ENCODE measurements at places on chromosomes 4 and X. TPM values are rescaled to one million over a fixed set of nuclear protein-coding genes. Genes with fewer than 3 reads are reported as not detected.

GRCh38 chrX:9434051-9434550 is 30.8 kb upstream of the TBL1X start:
- H3K4me3 ChIP-seq = no peak overlapping the region
- no peaks in the 10 kb centered on the region for H3K36me3 ChIP-seq
- H3K27ac ChIP-seq = no peak overlapping the region

- H3K4me3 ChIP-seq = no peak overlapping the region
- H3K36me3 ChIP-seq = no peaks in the 10 kb centered on the region
- no peaks in the 10 kb centered on the region for H3K4me1 ChIP-seq
- peaks cover 3% of the 10 kb centered on the region for H3K27me3 ChIP-seq
- DNase-seq = no peak
- H3K27ac ChIP-seq = no peak overlapping the region
Observed at GRCh38 chr4:18039113-18039512, 17.6 kb upstream of the LCORL start.

DNA sequence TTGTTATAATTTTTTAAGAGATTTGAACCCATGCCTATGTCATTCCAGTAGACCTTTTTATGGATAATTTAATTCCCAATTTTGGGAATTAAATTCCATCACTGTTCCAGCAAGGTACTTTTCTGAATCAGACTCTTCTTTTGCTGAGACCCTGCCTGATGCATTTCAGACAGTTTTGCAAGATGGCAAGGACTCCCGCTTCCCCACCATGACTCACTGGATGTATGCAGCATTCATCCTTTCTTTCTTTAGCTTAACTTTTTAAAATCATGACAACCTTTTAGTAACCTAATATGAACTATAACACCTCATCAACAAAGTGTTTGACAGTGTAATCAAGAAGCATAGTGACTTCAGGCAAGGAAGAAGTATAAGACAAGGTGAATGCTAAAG is 178.1 kb upstream of the LEF1 start:
- no peak overlapping the region for H3K4me3 ChIP-seq
- no peaks in the 10 kb centered on the region for H3K27me3 ChIP-seq
- H3K4me1 ChIP-seq = no peaks in the 10 kb centered on the region
- no peak overlapping the region for H3K27ac ChIP-seq

- H3K4me3 ChIP-seq = no peak overlapping the region
- H3K36me3 ChIP-seq = no peaks in the 10 kb centered on the region
- H3K27ac ChIP-seq = no peak overlapping the region
- H3K27me3 ChIP-seq = no peaks in the 10 kb centered on the region
- H3K4me1 ChIP-seq = no peaks in the 10 kb centered on the region
Observed at GRCh38 chr4:142901166-142901662, 55.1 kb upstream of the INPP4B start.

DNA sequence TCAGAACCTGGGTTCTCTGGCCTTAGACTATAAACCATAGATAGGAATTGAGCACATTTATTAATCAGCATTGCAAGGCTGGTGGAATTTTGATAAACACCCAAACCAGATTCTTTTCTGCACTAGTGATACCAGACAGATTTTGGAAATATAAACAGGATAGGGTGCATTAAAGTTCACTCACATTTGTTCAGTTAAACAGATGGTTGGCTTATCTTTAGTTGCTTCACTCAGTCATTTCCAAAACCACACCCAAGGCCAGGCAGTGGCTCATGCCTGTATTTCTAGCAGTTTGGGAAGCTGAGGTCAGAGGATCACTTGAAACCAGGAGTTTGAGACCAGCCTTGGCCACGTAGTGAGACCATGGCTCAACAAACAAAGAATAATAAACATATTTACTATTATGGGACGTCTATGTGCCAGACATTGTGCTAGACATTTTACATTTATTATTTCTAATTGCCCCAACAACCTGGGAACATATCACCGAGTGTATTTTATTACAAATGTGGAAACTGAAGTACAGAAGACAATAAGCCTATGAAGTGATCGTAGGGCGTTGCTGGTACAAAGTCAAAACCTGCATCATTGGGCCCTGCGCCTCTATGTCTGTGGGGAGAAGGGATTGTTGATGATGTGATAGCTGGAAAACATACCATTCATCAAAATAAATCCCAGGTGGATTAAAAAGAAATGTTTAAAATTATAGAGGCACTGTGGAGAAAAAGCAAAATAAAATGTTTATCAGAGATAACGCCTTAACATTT is 15.0 kb downstream of the ADD1 start:
- H3K27ac ChIP-seq = no peak overlapping the region
- DNase-seq = no peak
- no peak overlapping the region for H3K4me3 ChIP-seq
- H3K4me1 ChIP-seq = peaks cover 12% of the 10 kb centered on the region

- no peak overlapping the region for H3K4me3 ChIP-seq
- no peaks in the 10 kb centered on the region for H3K36me3 ChIP-seq
- H3K4me1 ChIP-seq = no peaks in the 10 kb centered on the region
- H3K27ac ChIP-seq = no peak overlapping the region
- no peak for DNase-seq
Observed at GRCh38 chrX:122464341-122464740, 719.7 kb upstream of the GRIA3 start.

DNA sequence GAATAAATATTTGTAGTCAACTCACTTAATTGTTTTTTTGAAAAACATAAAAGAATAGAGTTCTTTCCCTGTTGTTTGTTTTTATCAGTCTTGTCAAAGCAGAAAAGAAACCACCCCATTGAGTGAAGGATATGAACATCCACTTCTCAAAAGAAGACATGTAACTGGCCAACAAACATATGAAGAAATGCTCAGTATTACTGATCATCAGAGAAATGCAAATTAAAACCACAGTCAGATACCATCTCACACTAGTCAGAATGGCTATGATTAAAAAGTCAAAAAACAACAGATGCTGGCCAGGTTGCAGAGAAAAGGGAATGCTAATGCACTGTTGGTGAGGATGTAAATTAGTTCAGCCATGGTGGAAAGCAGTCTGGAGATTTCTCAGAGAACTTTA is 326.1 kb upstream of the EMCN start:
- no peak overlapping the region for H3K4me3 ChIP-seq
- no peak overlapping the region for H3K27ac ChIP-seq
- no peak for DNase-seq
- no peaks in the 10 kb centered on the region for H3K36me3 ChIP-seq
- H3K27me3 ChIP-seq = no peaks in the 10 kb centered on the region

DNA sequence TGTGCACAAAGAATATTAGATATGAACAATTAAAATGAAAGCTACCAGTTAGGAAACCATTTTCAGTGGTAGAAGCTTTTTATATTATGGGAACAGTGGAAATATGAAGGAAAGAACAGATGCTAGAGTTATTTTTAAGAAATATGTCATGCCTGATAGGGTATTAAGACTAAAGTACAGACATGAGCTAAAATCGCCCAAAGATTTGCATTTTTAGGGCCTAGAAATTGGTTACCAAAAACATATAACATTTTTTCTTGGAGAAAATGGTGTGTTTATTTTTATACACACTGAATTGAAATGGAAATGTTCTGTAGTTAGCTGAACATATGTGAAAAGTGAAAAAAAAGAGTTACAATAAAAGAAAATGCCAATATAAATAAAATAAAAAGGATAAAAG is 441.9 kb downstream of the TLL1 start:
- no peaks in the 10 kb centered on the region for H3K27me3 ChIP-seq
- no peak for DNase-seq
- H3K4me1 ChIP-seq = peaks cover 21% of the 10 kb centered on the region

GRCh38 chr4:52638717-52639116 is 20.4 kb downstream of the USP46 start:
- peaks cover 15% of the 10 kb centered on the region for H3K4me1 ChIP-seq
- no peaks in the 10 kb centered on the region for H3K36me3 ChIP-seq
- no peak overlapping the region for H3K4me3 ChIP-seq
- no peaks in the 10 kb centered on the region for H3K27me3 ChIP-seq

DNA sequence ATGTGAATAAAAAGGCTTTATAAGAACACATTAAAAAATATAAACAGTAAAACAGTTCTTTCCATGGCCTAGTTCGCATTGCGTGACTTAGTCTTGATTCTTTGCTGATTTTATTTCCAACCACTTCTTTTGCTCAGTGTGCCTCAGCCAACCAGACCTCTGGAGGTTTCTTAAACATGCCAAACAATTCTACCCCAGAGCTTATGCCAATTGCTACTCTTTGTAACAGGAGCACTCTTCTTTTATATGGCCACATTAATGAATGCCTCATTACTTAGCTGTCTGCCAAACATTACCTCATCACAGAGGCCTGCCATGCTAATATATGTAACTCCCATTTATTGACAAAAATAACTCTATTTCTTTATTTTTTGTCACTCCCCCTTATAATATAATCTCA is 202.3 kb downstream of the NDST4 start:
- no peaks in the 10 kb centered on the region for H3K4me1 ChIP-seq
- H3K27ac ChIP-seq = no peak overlapping the region
- H3K4me3 ChIP-seq = no peak overlapping the region
- no peaks in the 10 kb centered on the region for H3K36me3 ChIP-seq

DNA sequence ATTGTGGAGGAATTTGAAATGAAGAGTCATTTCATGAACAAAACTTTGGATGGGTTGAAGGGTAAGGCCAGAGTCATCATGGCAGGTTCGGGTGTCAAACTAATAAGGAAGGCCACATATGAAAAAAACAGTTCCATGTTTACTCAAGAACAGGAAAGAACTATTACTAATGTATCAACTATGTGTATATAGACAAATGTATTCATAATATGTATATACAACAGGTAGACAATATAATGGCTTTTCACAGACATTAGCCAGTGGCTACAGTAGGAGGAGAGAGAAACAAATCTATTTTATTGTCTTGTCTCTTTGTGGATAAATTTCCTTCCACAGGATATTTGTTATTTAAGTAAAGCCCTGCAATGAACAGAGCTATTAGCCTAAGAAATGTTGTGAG is 101.1 kb downstream of the CBLL2 start:
- no peaks in the 10 kb centered on the region for H3K27me3 ChIP-seq
- H3K4me1 ChIP-seq = peaks cover 42% of the 10 kb centered on the region
- H3K36me3 ChIP-seq = no peaks in the 10 kb centered on the region
- H3K27ac ChIP-seq = peak overlapping the region; percentile 74

- no peak for DNase-seq
- H3K4me1 ChIP-seq = no peaks in the 10 kb centered on the region
- 0 out of 2 replicates have a peak, but pooled peaks cover 2% of the 10 kb centered on the region for H3K36me3 ChIP-seq
- no peak overlapping the region for H3K4me3 ChIP-seq
Observed at GRCh38 chr4:94577136-94577535, 125.4 kb downstream of the PDLIM5 start.

DNA sequence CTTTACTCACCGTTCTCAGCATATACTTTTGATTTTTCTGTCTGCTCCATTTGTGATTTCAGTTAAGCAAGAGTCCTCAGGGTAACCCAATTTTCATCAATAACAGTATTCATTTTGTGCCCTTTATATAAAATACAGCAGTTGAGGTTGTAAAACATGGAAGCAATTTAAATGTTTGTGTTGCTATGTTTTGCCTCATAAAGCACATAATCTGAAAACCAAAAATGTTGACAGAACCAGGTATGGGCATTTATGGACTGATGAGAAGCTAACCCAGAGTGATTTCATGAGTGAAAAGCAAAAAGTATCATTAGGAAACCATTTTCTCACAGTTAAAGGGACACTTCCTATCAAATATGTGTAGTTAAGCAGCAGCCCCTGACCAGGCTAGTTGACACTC is at the start of gene ASIC5:
Gene ASIC5 (minus strand): TSS at position 101 of the 400 bp plus-strand sequence. CDS start 51 bp downstream, at position 50.
- no peaks in the 10 kb centered on the region for H3K36me3 ChIP-seq
- H3K27me3 ChIP-seq = no peaks in the 10 kb centered on the region
- H3K4me1 ChIP-seq = no peaks in the 10 kb centered on the region
- H3K27ac ChIP-seq = no peak within 1 kb of the TSS
- H3K4me3 ChIP-seq = no peak within 1 kb of the TSS

GRCh38 chrX:130497531-130497930 is 95.7 kb downstream of the RBMX2 start:
- DNase-seq = no peak
- H3K36me3 ChIP-seq = no peaks in the 10 kb centered on the region
- no peak overlapping the region for H3K27ac ChIP-seq
- no peak overlapping the region for H3K4me3 ChIP-seq

DNA sequence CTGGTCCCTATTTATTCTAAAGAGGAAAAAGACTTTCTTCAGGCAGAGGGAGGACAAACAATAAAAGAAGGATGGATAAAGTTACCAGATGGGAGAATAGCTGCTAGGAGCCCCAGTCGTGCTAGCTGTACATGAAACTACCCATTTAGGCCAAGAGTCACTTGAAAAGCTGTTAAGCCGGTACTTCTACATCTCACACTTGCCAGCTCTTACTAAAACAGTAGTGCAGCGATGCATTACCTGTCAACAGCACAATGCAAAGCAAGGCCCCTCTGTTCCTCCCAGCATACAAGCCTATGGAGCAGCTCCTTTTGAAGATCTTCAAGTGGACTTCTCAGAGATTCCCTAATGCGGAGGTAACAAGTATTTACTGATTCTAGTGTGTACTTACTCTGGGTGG is 1138.8 kb downstream of the ARAP2 start:
- no peaks in the 10 kb centered on the region for H3K27me3 ChIP-seq
- no peak overlapping the region for H3K27ac ChIP-seq
- DNase-seq = peak; percentile 64
- H3K4me1 ChIP-seq = peaks cover 8% of the 10 kb centered on the region

GRCh38 chrX:153763989-153764755 is at the start of gene PLXNB3:
Gene PLXNB3, plus strand, starts transcription at chrX:153764249. Its CDS starts 1,287 bp downstream, at chrX:153765536.
- H3K4me1 ChIP-seq = peaks cover 28% of the 10 kb centered on the region
- peak within 1 kb of the TSS; percentile 86 for H3K27ac ChIP-seq
- no peaks in the 10 kb centered on the region for H3K36me3 ChIP-seq
- peak; percentile 94 for DNase-seq
- no peaks in the 10 kb centered on the region for H3K27me3 ChIP-seq

GRCh38 chrX:13319953-13320352 is at the start of gene ATXN3L:
Gene ATXN3L, minus strand, starts transcription at chrX:13320053. Its CDS starts 119 bp downstream, at chrX:13319934.
- no peaks in the 10 kb centered on the region for H3K27me3 ChIP-seq
- no peak within 1 kb of the TSS for H3K27ac ChIP-seq
- no peaks in the 10 kb centered on the region for H3K36me3 ChIP-seq
- no peak for DNase-seq

DNA sequence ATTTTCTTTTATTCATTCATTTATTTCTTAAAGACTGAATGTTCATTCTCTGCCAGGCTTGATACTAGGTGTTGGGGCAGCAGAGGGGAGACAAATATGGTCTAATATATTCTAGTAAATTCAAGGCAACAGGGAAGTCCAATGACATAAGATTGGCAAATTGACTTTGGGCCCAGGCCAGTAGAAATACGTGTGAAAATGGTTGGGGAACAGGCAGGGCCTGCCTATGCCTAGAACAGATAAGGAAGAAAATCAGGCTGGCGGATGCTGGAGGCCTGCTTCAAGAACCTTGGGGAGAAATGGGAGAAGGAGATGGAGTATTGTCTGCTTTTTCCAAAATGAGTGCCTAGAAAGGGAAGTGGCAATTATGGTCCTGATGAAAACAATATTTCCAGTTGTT is 108.6 kb downstream of the RTL5 start:
- peaks cover 23% of the 10 kb centered on the region for H3K4me1 ChIP-seq
- no peak for DNase-seq
- H3K27me3 ChIP-seq = no peaks in the 10 kb centered on the region
- H3K4me3 ChIP-seq = no peak overlapping the region
- no peaks in the 10 kb centered on the region for H3K36me3 ChIP-seq

Gene MAML3
- 4.3 TPM for total RNA-seq

Gene S100P
- total RNA-seq = 59.8 TPM

Gene FGG
- total RNA-seq = not detected

Gene FAM236A
- total RNA-seq = not detected

Gene POLN
- 0.26 TPM for total RNA-seq

Gene LANCL3
- 0.26 TPM for total RNA-seq

Gene ATP2B3
- total RNA-seq = not detected

Gene G3BP2
- 68.7 TPM for total RNA-seq

Gene RNF128
- not detected for total RNA-seq

Gene ABCG2
- total RNA-seq = not detected

Gene EFNB1
- 142 TPM for total RNA-seq

Gene GYPA
- total RNA-seq = not detected

Gene OCIAD1
- total RNA-seq = 52.6 TPM

Gene RAB41
- not detected for total RNA-seq

Gene ATP8A1
- total RNA-seq = 5.3 TPM

All from PC-3 (cell line).